ENCODE measurements at places on chromosomes 11 and 22.

- H3K27me3 ChIP-seq, result peaks cover 12% of the 10 kb centered on the region
- no peak overlapping the region for H3K27ac ChIP-seq
- H3K4me3 ChIP-seq, result no peak overlapping the region
- H3K4me1 ChIP-seq, result no peaks in the 10 kb centered on the region
- DNase-seq, result no peak
Observed at GRCh38 chr22:44211256-44211945, 30.7 kb downstream of the PARVG start.

DNA sequence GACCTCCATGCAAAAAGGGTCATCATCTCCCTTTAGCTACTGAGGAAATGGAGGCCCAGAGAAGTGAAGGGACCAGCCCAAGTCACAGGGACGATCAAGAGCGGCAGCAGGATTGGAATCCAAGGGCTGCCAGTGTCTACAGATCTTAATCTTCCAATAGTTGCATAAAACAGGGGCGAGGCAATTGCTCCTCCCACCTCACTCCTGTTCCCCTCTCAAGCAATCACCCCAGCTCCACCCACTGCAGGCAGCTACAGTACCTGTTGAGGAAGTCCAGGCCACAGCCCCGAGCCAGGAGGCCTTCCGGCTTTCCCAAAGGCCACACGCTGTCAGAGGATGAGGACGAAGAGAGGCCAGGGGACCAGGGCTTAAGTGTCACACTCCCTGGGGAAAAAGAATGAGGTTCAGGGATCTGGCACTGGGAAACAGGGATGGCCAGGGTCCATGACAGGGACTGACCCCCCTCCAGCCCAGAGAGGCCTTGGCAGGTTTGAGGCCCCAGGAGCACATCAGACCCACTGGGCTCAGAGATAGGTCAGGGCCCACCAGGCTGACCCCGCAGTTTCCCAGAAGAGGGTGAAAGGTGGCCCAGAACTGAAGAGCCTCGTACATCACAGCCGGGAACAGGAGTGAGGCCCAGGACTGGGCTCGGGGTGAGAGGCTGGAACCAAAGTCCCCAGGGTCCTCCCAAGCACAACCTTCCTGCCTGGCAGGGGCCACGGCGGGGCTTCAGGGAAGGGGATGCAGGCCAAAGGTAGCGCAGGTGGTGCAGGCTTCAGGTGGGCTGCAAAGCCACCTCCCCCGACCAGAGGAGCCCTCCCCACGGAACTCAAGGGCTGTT is 16.4 kb upstream of the MFNG start:
- H3K4me1 ChIP-seq, result peaks cover 48% of the 10 kb centered on the region
- H3K4me3 ChIP-seq, result peak overlapping the region; percentile 2
- peaks cover 10% of the 10 kb centered on the region for H3K36me3 ChIP-seq
- no peaks in the 10 kb centered on the region for H3K27me3 ChIP-seq
- no peak for DNase-seq

DNA sequence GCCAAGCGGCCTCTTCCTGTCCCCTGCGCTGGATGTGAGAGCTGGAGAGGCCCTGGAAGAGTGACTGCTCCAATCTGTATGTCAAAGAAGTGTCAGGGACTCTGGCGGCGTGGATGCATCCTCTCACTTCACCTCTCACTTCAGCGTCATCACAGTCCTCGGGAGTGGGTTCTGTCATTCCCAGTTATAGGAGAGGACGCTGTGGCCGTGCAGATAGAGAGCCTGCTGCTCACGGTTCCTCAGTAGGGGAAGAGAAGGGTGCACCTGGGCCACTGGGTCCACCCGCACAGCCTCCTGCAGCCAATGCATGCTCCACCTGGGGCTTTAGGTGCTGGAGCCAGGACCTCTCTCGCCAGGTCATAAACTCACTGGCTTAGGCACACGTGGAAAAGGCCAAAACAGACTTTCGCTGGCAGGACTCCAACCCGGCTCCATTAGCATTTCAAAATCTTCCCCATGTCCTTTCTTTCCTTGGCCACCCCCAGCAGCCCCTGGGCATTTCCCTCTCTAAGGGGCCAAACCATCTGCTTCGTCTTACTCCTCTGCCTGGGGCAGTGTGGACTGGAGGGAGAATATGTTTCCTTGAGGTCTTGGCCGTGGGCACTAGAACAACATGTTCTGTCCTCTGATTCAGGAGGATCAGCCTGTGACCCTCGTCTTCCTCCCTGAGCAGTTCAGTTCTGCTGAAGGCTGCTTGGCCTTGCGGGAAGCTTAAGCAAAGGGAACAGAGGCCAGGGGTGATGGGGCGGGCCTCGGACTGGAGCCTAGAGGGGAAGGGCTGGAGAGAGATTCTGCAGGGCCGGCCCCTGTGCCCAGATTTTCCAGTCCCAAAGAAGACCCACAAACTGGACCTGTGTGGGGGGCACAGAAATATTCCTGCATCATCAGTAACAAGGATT is 57.8 kb downstream of the ST14 start:
- H3K4me3 ChIP-seq, result no peak overlapping the region
- H3K27me3 ChIP-seq, result no peaks in the 10 kb centered on the region
- no peaks in the 10 kb centered on the region for H3K36me3 ChIP-seq

DNA sequence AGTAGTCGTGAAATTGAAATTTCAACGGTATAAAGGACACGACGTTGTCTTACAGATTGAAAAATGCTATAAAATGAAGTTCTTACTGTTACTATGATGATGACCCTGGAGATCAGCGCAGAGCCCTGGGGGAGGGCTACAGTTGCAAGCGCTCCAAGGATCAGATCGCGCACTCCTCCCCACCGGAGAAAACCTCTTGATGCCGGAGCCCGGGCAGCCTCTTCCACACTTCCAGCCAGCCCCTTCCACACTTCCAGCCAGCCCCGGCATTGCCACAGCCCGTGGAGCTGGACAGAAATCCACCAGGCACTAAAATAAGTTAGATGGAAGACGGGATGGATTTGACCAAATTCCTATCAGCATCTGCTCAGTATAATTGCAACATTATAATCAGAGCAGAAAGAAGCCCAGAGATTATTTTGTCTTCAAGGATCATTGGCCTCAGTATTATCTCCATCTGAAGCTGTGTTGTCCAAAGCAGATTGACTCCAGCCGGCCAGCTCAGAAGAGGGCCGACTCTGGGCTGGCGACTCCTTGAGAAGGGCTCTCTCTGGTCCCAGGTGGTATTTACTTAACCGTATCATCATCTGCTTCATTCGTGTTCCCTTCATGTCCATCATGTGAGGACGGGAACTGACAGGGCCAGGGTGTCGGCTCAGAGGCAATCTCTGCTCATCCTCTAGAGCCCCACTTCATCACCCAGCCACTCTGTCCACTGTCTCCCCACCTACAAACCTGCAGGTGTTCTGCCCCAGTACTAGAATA is 777 bp upstream of the MICAL3 start:
- H3K27me3 ChIP-seq, result no peaks in the 10 kb centered on the region
- H3K4me1 ChIP-seq, result peaks cover 8% of the 10 kb centered on the region
- H3K36me3 ChIP-seq, result no peaks in the 10 kb centered on the region
- no peak overlapping the region for H3K4me3 ChIP-seq
- DNase-seq, result no peak

- H3K36me3 ChIP-seq, result peaks cover 49% of the 10 kb centered on the region
- no peak overlapping the region for H3K4me3 ChIP-seq
- peaks cover 14% of the 10 kb centered on the region for H3K4me1 ChIP-seq
Observed at GRCh38 chr22:46352276-46352675, 16.8 kb downstream of the TRMU start.

DNA sequence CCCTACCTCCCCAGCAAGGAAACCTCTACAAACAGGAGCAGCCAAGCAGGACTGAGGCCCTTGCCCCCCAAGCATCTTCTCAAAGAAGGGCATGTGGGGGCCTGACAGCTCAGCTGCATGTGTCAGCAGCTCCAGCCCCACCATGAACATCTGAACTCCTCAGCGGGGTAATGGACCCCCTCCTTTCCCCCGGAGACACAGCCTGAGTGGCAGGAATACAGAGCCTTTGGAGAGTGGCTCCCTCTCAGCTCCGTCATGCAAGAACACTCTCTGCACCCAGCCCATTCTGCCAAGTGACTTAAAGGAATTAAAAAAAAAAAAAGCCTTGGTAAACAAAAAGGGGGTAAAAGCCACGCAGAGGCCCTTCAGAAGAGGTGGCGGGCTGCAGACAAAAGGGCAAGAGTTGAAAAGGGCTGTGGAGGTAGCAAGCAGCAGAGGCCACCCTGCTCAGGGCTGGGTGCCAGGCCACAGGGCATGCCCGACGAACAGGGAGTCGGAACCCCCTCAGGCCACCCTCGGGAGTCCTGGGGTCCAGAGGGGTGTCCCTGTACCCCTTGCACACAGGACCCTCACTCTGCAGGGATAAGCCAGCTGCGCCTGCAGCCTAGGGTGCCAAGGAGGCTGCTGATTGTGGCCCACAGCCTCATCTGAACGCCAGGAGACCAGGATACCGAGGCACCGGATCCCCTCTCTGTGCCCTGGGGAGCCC is 62.5 kb downstream of the MACROD1 start:
- no peaks in the 10 kb centered on the region for H3K36me3 ChIP-seq
- H3K27me3 ChIP-seq, result no peaks in the 10 kb centered on the region
- H3K4me1 ChIP-seq, result no peaks in the 10 kb centered on the region
- DNase-seq, result no peak

DNA sequence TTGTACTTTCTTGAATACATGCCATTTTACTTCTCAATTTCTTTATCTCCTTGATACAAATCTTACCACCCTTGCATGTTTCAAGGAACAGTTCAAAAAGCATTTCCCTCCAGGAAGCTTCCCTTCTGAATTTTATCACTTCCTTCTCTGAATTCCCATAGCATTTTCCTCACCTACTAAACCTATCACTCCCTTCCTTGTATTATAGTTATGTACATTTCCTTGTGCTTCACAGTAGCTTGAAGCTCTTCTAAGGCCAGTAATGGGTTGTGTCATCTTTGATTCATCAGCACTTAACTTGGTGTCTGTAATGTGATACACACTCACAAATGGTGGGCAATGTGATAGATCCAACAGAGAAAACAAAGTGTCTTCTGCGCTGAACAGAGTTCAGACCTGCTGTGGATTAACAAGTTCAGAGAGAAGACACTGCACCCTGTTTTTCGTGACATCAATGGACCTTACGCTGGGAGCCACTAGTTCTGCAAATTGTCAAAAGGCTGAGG is 127.5 kb downstream of the CCDC81 start:
- no peak overlapping the region for H3K27ac ChIP-seq
- no peaks in the 10 kb centered on the region for H3K36me3 ChIP-seq
- no peaks in the 10 kb centered on the region for H3K27me3 ChIP-seq
- no peaks in the 10 kb centered on the region for H3K4me1 ChIP-seq
